ENCODE measurements at places on chromosomes 1 and 21.

GRCh38 chr1:67347688-67348472 is 40.2 kb downstream of the IL12RB2 start:
- H3K27me3 ChIP-seq = no peaks in the 10 kb centered on the region
- H3K27ac ChIP-seq = no peak overlapping the region
- H3K36me3 ChIP-seq = peaks cover 15% of the 10 kb centered on the region
- peak; percentile 44 for DNase-seq
- no peak overlapping the region for H3K4me3 ChIP-seq

- no peak for DNase-seq
- no peak overlapping the region for H3K27ac ChIP-seq
- peaks cover 8% of the 10 kb centered on the region for H3K36me3 ChIP-seq
- H3K27me3 ChIP-seq = no peaks in the 10 kb centered on the region
Measured at GRCh38 chr1:2159124-2159523, 35.4 kb downstream of the FAAP20 start.

GRCh38 chr1:65256860-65257708 is 52.3 kb upstream of the DNAJC6 start:
- no peak overlapping the region for H3K4me3 ChIP-seq
- no peaks in the 10 kb centered on the region for H3K36me3 ChIP-seq
- H3K27ac ChIP-seq = no peak overlapping the region
- peaks cover 24% of the 10 kb centered on the region for H3K27me3 ChIP-seq
- peaks cover 30% of the 10 kb centered on the region for H3K4me1 ChIP-seq
- no peak for DNase-seq

DNA sequence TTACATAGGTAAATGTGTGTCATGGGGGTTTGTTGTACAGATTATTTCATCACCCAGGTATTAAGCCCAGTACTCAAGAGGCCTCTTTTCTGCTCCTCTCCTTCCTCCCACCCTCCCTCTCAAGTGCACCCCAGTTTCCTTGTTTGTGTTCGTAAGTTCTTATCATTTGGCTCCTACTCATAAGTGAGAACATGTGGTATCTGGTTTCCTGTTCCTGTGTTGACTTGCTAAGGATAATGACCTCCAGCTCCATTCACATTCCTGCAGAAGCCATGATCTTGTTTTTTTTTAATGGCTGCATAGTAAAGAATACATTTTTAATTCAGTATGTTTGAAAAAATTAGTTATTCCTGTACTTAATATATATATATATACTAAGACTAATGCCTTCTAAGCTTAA is 107.7 kb downstream of the CLDN17 start:
- no peak overlapping the region for H3K4me3 ChIP-seq
- no peak overlapping the region for H3K27ac ChIP-seq
- H3K27me3 ChIP-seq = no peaks in the 10 kb centered on the region
- H3K36me3 ChIP-seq = no peaks in the 10 kb centered on the region
- H3K4me1 ChIP-seq = no peaks in the 10 kb centered on the region

DNA sequence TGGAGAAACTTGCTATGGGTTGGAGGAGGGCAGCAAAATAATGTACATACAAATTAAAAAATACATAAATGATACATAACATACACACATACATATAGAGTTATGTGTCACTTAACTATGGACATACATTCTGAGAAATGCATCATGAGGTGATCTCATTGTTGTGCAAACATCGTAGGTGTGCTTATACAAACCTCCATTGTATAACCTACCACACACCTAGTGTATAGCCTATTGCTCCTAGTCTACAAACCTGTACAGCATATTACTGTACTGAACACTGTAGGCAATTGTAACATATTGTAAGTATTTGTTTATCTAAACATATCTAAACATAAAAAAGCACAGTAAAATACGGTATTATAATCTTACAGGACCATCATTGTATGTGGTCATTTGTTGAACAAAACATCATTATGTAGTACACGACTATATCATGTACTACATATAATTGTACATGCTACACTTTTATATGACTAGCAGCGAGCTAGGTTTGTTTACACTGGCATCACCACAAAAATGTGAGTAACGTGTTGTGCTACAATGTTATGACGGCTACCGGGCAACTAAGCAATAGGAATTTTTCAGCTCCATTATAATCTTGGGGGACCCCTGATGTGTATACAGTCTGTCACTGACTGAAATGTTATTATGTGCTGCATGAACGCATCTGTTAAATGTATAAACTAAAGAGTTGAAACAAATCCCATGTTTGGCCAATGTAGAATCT is 35.5 kb downstream of the ITGB3BP start:
- no peak overlapping the region for H3K4me3 ChIP-seq
- H3K36me3 ChIP-seq = no peaks in the 10 kb centered on the region
- no peak overlapping the region for H3K27ac ChIP-seq
- no peak for DNase-seq
- no peaks in the 10 kb centered on the region for H3K27me3 ChIP-seq
- no peaks in the 10 kb centered on the region for H3K4me1 ChIP-seq

- no peak overlapping the region for H3K27ac ChIP-seq
- H3K36me3 ChIP-seq = no peaks in the 10 kb centered on the region
- no peaks in the 10 kb centered on the region for H3K27me3 ChIP-seq
Measured at GRCh38 chr1:164709541-164710278, 150.7 kb downstream of the PBX1 start.

GRCh38 chr1:198455966-198456365 is 84.5 kb downstream of the ATP6V1G3 start:
- no peak overlapping the region for H3K27ac ChIP-seq
- DNase-seq = no peak
- no peaks in the 10 kb centered on the region for H3K36me3 ChIP-seq
- H3K27me3 ChIP-seq = no peaks in the 10 kb centered on the region

DNA sequence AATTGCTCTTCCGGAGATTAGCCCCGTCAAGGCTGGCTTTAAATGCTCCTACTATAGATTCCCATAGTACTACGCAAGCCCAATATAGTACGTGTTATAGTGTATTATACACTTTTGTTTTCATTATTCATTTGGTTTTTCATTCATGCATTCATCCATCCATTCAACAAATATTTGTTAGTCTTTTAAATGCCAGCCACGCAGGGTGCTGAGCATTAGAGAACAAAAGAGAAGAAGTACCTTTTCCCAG is 513 bp upstream of the RAB3GAP2 start:
- H3K4me1 ChIP-seq = peaks cover 9% of the 10 kb centered on the region
- H3K27me3 ChIP-seq = peaks cover 24% of the 10 kb centered on the region
- DNase-seq = no peak
- H3K4me3 ChIP-seq = no peak overlapping the region

DNA sequence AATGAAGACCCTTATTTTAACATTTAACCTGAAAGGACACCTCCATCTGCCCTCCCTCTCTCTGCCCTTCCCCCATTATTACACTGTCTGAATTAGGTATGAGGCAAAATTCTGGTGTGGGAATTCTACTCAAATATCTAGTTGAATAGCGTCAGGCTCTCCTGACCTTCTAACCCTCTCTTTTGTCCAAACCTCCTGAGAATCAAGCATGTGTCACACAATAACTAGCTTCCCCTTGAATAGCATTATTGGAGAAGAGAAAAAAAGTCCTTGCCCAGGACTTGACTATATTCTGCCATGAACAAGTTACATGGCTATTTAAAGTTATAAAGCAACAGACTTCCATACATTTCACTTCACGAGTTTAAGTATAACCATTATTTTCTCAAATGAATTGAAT is 35.5 kb downstream of the USH2A start:
- no peaks in the 10 kb centered on the region for H3K27me3 ChIP-seq
- no peaks in the 10 kb centered on the region for H3K36me3 ChIP-seq
- no peak overlapping the region for H3K27ac ChIP-seq

DNA sequence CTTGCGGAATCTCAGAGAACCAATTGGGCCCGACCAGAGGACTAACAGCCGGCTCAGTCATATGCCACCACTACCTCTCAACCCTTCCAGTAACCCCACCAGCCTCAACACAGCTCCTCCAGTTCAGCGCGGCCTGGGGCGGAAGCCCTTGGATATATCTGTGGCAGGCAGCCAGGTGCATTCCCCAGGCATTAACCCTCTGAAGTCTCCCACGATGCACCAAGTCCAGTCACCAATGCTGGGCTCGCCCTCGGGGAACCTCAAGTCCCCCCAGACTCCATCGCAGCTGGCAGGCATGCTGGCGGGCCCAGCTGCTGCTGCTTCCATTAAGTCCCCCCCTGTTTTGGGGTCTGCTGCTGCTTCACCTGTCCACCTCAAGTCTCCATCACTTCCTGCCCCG is 49.8 kb downstream of the ACP6 start:
- peaks cover 22% of the 10 kb centered on the region for H3K4me1 ChIP-seq
- H3K27me3 ChIP-seq = no peaks in the 10 kb centered on the region

DNA sequence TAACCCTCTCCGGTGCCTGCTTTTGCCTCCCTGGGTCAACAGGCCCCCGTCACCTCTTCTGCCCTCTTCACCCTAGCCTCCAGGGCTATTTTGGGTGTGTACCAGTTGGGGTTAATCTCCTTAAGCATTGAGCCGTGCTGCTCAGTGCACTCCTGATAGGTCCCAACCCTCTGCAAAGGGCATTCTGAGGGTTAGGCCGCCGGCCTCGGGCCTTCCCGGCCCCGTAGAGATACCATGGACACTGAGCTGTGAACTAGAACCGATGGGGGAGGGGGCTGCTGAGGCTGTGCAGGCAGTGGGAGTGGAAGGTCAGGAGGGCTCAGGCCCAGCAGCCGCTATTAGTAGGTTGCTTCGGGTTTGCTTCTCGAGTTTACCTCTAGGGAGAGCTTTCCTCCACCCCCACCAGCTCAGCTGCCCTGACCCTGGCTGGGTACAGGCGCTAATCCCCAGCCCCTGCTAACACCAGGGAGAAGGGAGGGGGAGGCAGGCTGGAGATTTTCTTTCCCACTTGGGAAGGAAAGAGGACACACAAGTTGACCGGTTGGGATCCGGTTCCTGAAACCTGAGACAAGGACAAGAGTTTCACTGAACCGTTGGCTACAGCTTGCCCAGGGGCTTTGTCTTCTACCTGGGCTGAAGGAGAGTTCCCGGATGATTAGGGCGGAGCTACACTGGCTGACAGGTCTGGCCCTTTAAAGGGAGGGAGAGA is 4.8 kb downstream of the LMOD1 start:
- H3K36me3 ChIP-seq = no peaks in the 10 kb centered on the region
- H3K4me1 ChIP-seq = peaks cover 10% of the 10 kb centered on the region
- H3K27me3 ChIP-seq = peaks cover 68% of the 10 kb centered on the region
- no peak overlapping the region for H3K4me3 ChIP-seq

- H3K4me3 ChIP-seq = no peak overlapping the region
- no peak for DNase-seq
- no peaks in the 10 kb centered on the region for H3K36me3 ChIP-seq
- no peak overlapping the region for H3K27ac ChIP-seq
Measured at GRCh38 chr1:225070972-225071371, 141.5 kb downstream of the DNAH14 start.

DNA sequence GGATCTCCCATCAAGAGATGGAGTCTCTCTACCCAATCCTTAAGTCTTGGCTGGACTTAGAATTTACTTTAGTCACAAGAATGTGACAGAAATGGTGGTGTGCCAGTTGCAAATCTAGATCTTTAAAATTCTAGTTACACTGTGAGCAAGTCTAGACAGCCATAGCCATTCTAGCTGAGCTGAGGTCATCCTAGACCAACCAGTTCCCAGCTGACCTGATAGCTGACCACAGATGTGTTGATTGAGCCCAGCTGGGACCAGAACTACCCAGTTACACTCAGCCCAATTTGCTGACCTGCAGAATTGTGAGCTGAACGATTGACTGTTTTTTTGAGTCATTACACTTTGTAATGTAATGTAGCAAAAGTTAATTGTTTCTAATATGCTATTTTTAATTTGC is 251.8 kb downstream of the ADGRL2 start:
- H3K27ac ChIP-seq = no peak overlapping the region
- H3K36me3 ChIP-seq = no peaks in the 10 kb centered on the region
- no peak for DNase-seq
- no peak overlapping the region for H3K4me3 ChIP-seq
- no peaks in the 10 kb centered on the region for H3K27me3 ChIP-seq
- no peaks in the 10 kb centered on the region for H3K4me1 ChIP-seq

DNA sequence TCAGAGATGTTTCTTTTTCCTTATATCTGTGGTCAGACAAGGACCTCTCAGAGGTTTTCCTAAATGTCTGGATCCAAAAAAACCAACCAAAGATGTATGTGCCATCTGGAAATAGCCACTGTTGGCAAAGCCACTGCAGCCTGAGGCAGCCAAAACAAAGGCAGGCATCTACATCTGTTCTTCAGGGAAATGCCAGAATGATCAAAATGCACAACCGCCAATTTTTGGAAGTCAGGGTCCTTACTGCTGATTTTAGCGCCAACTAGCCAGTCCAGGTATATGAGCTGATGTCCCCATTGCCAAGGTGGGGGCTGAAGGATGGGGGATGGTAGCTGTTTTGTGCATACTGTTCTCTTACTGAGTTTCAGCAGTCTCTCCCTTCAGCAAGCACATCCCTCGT is 45.9 kb downstream of the SYT14 start:
- H3K4me3 ChIP-seq = no peak overlapping the region
- no peaks in the 10 kb centered on the region for H3K4me1 ChIP-seq
- no peak overlapping the region for H3K27ac ChIP-seq

- H3K4me3 ChIP-seq = no peak overlapping the region
- DNase-seq = no peak
- H3K4me1 ChIP-seq = no peaks in the 10 kb centered on the region
Measured at GRCh38 chr1:222521299-222522104, 26.4 kb downstream of the HHIPL2 start.

DNA sequence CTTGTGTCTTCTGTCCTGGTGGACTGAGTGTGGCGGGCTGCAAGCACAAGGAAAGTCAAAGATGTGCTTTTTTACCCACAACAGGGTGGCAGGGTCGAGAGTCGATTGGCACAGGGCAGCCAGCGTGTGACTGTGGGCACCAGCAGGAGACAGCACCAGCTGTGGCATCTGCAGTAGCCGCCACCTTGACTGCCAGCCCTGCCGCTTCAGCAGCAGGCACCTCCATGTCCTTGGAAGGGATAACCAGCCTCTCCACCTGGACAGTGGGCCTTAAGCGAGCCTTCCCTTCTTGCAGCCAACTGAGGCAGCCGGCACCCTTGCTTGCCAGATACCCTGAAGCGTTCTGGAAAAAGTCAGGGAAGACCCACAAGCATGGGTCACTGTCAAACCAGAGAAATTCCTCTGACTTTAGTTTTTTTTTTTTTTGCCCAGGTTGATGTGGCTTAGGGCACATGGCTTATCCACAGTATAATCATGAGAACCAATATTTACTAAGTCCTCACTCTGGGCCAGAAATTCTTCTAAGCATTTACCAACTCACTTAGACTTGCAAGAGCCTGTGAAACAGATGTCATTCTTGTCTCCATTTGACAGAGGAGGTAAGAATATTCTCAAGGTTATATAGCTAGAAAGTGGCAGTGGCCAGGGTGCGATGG is 30.1 kb upstream of the PTGFRN start:
- no peak overlapping the region for H3K4me3 ChIP-seq
- no peak overlapping the region for H3K27ac ChIP-seq
- no peaks in the 10 kb centered on the region for H3K27me3 ChIP-seq
- no peaks in the 10 kb centered on the region for H3K36me3 ChIP-seq

DNA sequence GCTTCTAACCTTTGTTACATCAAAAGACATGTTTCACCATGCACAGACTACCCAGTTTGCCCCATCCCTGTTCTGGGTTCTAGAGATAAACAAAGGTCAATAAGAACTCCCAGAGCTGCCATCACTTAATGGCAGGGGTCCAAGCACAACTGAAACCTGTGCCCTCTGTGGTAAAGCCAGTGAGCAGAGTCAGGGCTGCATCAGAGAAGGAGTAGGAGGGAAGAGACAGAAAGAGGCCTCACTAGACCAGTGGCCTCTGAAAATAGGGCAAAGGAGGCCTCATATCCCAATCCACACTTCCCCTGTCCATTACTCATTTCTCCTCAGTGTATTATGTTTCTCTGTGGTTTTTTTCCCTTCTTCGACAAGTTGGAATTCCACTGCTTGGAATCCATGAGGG is 10.2 kb downstream of the ATP1A2 start:
- peaks cover 36% of the 10 kb centered on the region for H3K27me3 ChIP-seq
- H3K4me1 ChIP-seq = no peaks in the 10 kb centered on the region
- H3K36me3 ChIP-seq = no peaks in the 10 kb centered on the region
- H3K27ac ChIP-seq = no peak overlapping the region
